ENCODE measurements at places on chromosomes 7 and 10. TPM values are rescaled to one million over a fixed set of nuclear protein-coding genes. Genes with fewer than 3 reads are reported as not detected.

GRCh38 chr10:125055446-125055845, 104.9 kb downstream of the CTBP2 start:
- no peaks in the 10 kb centered on the region for H3K36me3 ChIP-seq
- H3K27ac ChIP-seq = no peak overlapping the region
- H3K4me1 ChIP-seq = peaks cover 37% of the 10 kb centered on the region
- no peaks in the 10 kb centered on the region for H3K27me3 ChIP-seq
- DNase-seq = no peak

GRCh38 chr10:96794836-96795733, 37.0 kb upstream of the LCOR start:
- H3K4me1 ChIP-seq = no peaks in the 10 kb centered on the region
- no peaks in the 10 kb centered on the region for H3K36me3 ChIP-seq
- peaks cover 2% of the 10 kb centered on the region for H3K27me3 ChIP-seq
- H3K27ac ChIP-seq = no peak overlapping the region

GRCh38 chr10:77226452-77226851, 411.2 kb downstream of the KCNMA1 start:
- no peak overlapping the region for H3K4me3 ChIP-seq
- H3K27ac ChIP-seq = no peak overlapping the region
- H3K27me3 ChIP-seq = peaks cover 5% of the 10 kb centered on the region
- no peaks in the 10 kb centered on the region for H3K36me3 ChIP-seq
- DNase-seq = no peak

GRCh38 chr10:57917019-57917418, 350.7 kb downstream of the IPMK start:
- no peaks in the 10 kb centered on the region for H3K27me3 ChIP-seq
- DNase-seq = no peak
- H3K4me3 ChIP-seq = no peak overlapping the region

GRCh38 chr10:7361316-7361715, 49.5 kb downstream of the SFMBT2 start:
- no peak overlapping the region for H3K27ac ChIP-seq
- no peaks in the 10 kb centered on the region for H3K36me3 ChIP-seq
- no peak overlapping the region for H3K4me3 ChIP-seq
- H3K4me1 ChIP-seq = no peaks in the 10 kb centered on the region

DNA sequence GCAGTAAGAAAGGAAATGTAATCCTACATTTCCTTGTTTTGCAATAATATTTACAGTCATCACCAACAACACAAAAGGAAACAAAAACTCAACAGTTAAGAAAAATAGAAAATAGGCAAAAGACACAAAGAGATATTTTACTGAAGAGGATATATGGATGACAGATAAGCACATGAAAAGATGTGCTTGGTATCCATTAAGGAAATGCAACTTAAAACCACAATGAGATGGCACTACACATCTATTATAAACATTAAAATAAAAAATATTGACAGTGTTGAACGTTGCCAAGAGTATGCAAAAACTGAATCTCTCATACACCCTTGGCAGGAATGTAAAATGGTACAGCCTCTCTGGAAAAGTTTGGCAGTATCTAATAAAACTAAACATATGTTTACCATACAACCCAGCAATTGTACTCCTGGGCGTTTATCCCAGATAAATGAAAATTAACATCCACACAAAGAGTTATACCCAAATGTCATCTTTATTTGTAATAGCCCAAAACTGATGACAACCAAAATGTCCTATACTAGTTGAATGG, 5.4 kb downstream of the CEP41 start:
- no peak overlapping the region for H3K27ac ChIP-seq
- DNase-seq = no peak
- no peaks in the 10 kb centered on the region for H3K27me3 ChIP-seq
- H3K4me1 ChIP-seq = peaks cover 35% of the 10 kb centered on the region

DNA sequence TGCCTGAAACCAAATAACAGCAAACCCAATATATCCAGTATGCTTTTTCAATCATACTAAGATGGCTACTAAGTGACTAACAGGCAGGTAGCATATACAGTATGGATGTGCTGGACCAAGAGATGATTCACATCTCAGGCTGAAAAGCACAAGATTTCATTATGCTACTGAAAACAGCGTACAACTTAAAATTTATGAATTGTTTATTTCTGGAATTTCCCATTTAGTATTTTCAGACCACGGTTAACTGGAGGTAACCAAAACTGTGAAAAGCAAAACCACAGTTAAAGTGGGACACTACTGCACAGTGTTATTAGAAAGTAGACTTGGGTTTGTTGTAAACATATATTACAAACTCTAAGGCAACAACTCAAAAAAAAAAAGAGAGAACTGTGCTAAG, 91.5 kb downstream of the KMT2C start:
- H3K4me3 ChIP-seq = no peak overlapping the region
- no peaks in the 10 kb centered on the region for H3K4me1 ChIP-seq
- no peaks in the 10 kb centered on the region for H3K36me3 ChIP-seq
- H3K27me3 ChIP-seq = no peaks in the 10 kb centered on the region
- no peak for DNase-seq

DNA sequence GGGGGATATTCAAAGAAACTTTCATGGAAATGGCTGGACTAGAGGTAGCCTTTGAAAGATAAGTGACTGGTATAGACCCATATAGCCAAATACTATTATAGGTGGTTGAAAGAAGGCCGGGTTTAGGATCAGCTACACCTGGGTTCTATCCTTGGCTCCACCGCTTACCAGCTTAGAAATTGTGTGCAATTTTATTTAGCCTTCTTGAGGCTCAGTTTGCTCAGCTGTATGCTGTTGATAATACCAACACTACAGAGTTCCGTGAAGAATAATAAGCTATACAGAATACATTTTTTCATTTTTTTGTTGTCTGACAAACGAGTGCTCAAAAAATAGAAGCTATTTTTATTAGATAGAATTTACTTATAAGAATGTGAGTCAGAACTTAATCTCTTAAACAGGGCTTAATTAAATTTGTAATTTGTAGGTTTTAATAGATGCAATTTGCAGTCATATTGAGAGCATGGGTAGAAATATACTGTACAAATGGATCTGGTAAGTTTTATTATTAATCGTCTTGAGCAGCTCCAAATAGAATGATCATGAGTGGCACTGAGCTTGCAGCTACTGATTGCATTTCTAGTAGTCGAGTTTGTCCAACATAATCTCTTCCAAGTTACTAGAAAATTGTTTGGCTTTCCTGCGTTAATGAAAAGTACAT, 164.3 kb upstream of the PHYHIPL start:
- no peak for DNase-seq
- no peak overlapping the region for H3K4me3 ChIP-seq
- H3K27me3 ChIP-seq = no peaks in the 10 kb centered on the region
- H3K36me3 ChIP-seq = no peaks in the 10 kb centered on the region

- H3K36me3 ChIP-seq = no peaks in the 10 kb centered on the region
- H3K4me3 ChIP-seq = no peak overlapping the region
- H3K27ac ChIP-seq = no peak overlapping the region
- no peaks in the 10 kb centered on the region for H3K4me1 ChIP-seq
- DNase-seq = no peak
Measured at GRCh38 chr10:43931308-43931930, 282.7 kb upstream of the ZNF32 start.

DNA sequence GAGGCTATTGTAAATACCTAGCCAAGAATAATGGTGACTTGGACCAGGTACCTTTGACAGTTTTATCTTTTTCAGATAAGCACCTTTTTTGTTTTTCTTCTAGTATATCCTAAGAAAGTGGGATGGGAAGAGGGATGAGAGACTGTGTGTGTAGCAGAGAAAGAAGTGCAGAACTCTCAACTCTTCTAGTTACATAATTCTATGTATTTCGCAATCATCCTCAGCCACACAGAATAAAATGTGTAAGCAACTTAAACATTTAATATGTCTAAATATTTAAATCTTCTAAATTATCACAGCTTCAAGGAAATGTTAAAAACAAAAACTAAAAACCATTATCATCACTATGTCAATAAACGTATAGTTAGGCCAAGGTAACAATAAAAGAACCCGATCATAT, 42.6 kb upstream of the GSAP start:
- no peaks in the 10 kb centered on the region for H3K36me3 ChIP-seq
- no peaks in the 10 kb centered on the region for H3K27me3 ChIP-seq
- no peak overlapping the region for H3K4me3 ChIP-seq
- peaks cover 23% of the 10 kb centered on the region for H3K4me1 ChIP-seq
- H3K27ac ChIP-seq = no peak overlapping the region
- no peak for DNase-seq

DNA sequence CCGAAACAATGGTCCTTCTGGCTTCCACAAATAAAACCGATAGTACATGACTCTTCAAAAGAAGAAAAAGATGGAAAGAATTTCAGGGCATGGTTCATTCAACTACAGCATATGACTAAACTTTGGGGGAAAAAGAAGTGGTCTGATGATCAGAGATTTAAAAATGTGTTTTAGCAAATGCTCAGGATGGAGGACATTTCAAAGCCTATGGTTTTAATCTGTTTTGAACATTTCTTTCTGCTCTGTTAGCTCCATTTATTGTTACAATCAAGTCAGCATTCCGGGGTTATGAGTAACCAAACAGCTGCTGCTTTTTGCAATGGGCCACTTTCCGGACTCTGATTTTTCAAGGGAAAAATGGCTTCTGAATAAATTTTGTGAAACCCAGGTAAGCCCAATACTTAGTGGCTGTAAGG, 142.4 kb downstream of the CUBN start:
- H3K4me3 ChIP-seq = no peak overlapping the region
- peak overlapping the region; percentile 96 for H3K27ac ChIP-seq
- peak; percentile 83 for DNase-seq
- peaks cover 28% of the 10 kb centered on the region for H3K4me1 ChIP-seq

- no peak overlapping the region for H3K27ac ChIP-seq
- no peaks in the 10 kb centered on the region for H3K4me1 ChIP-seq
- no peak for DNase-seq
- H3K4me3 ChIP-seq = no peak overlapping the region
- peaks cover 12% of the 10 kb centered on the region for H3K27me3 ChIP-seq
Measured at GRCh38 chr7:108634036-108634435, 64.4 kb downstream of the DNAJB9 start.

DNA sequence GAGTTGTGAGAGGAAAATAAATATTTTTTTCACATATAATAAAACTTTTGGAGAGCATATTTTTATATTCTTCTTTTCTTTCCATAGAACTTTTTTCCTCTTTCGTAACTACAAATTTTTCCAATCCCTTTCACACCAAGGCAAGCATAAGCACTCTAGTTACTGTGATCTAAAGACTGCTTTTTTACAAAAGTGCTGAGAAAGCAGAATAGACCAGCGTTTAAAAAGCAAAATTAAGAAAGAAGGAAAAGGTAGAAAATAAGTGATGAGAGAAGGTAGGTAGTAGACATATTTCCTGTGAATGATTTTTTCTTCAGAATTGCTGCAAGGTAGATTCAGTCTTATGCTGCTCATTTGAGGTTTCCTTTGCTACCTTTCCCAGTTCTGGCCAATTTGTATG, 195.5 kb downstream of the MBL2 start:
- no peak overlapping the region for H3K4me3 ChIP-seq
- no peak overlapping the region for H3K27ac ChIP-seq
- H3K4me1 ChIP-seq = peaks cover 41% of the 10 kb centered on the region

DNA sequence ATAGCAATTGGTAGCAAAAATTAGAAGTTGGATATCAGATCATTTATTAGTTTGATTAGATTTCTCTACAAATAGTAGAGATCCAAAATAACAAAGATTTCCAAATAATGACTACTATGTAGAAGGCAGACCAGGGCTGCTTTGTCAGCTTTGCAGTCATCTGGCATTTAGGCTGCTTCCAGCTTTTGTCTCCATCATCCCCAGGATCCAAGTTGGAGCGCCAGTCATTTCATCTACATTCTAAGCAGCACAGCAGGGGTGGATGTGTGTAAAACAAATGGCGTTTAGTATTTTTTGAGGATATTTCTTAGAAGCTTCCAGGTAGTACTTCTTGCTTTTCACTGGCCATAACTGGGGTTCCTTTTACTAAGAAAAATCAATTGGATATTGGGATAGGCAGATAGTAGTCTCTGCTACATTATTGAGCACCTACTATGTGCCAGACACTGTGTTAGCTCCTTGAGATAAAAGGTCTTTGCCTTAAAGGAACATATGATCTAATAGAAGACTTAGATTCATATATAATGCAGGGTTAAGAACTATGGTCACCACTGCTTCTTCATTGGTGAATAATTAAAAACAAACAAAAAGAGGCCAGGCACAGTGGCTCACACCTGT, 41.5 kb downstream of the TPST1 start:
- no peak overlapping the region for H3K4me3 ChIP-seq
- peaks cover 6% of the 10 kb centered on the region for H3K4me1 ChIP-seq
- no peaks in the 10 kb centered on the region for H3K27me3 ChIP-seq

- no peaks in the 10 kb centered on the region for H3K4me1 ChIP-seq
- H3K4me3 ChIP-seq = no peak overlapping the region
- no peaks in the 10 kb centered on the region for H3K27me3 ChIP-seq
- DNase-seq = no peak
Measured at GRCh38 chr7:44116087-44116788, 7.1 kb downstream of the POLD2 start.

DNA sequence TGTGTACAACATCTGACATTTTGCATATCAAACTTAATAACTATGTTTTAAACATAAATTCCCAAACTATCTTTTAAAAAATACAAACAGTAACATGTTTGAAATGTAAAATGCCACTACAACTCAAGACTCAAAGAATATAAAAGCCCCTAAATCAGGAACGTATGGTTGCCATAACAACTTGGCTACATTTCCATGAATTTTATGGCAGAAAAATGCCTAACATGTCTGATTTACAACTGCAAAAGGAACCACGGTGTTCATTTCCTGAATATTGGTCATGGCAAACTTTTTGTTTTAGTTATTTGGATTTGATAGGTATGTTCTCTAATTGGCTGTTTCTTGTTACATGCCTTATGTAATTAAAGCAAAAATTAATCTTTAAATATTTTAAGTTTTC, 2.0 kb downstream of the SOSTDC1 start:
- no peak for DNase-seq
- no peak overlapping the region for H3K4me3 ChIP-seq
- H3K27me3 ChIP-seq = no peaks in the 10 kb centered on the region

DNA sequence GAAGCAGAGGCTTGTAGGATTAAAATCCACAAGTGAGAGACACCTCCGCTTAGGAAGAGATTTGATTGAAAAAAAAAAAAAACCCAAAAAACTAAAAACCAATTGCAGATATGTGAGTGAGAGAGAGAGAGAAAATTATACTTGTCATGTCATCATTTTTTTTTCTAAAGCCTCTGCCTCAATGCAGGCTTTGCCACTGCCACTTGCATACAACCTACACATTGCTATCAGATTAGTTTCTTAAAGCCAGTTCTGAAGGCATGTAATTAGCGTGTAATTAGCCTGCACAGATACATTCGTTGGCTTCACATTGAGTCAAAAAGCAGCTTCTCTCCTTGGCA, 86.1 kb upstream of the MTPN start:
- no peaks in the 10 kb centered on the region for H3K36me3 ChIP-seq
- H3K27me3 ChIP-seq = no peaks in the 10 kb centered on the region
- no peaks in the 10 kb centered on the region for H3K4me1 ChIP-seq
- H3K27ac ChIP-seq = no peak overlapping the region

- no peak overlapping the region for H3K4me3 ChIP-seq
- H3K36me3 ChIP-seq = peaks cover 14% of the 10 kb centered on the region
- no peak overlapping the region for H3K27ac ChIP-seq
- no peaks in the 10 kb centered on the region for H3K27me3 ChIP-seq
- H3K4me1 ChIP-seq = no peaks in the 10 kb centered on the region
Measured at GRCh38 chr7:107201795-107202450, 33.1 kb downstream of the HBP1 start.

Gene VWA2
- not detected for total RNA-seq

Gene DNTT
- not detected for total RNA-seq

Gene WDFY4
- total RNA-seq = 10.2 TPM

Gene NOBOX
- total RNA-seq = not detected

Gene SAP25
- 2.4 TPM for total RNA-seq

Gene FZD8
- 9.1 TPM for total RNA-seq

Gene CCDC146
- total RNA-seq = 2.2 TPM

Gene VWDE
- 0.11 TPM for total RNA-seq

Gene SMO
- 13.2 TPM for total RNA-seq

Gene MYH16
- total RNA-seq = 0.11 TPM

Gene SPDYE16
- total RNA-seq = 0.22 TPM

Gene RAB11FIP2
- total RNA-seq = 8.6 TPM
